CD4-positive, alpha-beta T cell treated with Interleukin-15 for 4 hours (primary cell): ENCODE measurements at places on chromosomes 5 and 9.

DNA sequence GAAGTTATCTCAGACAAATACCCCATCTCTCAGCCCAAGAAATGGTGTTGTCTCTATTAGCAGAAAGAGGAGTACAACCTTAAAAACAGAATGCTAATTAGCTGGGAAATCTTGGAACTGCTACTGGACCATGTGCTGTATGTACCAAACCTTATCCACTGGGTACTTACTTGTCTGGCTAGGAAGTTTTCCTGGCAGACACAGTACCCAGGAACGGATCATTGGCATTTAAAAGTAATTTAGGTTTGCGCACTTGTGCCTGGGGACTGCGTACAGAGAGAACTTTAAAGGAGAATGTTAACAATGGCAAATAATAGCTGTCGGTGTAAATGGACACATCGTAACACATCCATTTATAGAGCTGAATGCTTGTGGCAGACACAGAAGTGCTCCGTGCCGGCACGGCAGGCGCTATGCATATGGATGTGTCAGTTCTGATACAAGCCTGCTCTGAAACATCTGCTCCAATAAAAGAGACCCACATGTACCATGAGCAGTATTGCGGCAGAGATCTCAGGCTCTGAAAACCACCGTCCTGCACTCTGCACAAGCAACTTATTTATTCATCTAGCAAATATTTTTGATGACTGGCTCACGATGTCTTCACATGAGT lies 290.6 kb upstream of the PANK3 start:
- DNase-seq: no peak

DNA sequence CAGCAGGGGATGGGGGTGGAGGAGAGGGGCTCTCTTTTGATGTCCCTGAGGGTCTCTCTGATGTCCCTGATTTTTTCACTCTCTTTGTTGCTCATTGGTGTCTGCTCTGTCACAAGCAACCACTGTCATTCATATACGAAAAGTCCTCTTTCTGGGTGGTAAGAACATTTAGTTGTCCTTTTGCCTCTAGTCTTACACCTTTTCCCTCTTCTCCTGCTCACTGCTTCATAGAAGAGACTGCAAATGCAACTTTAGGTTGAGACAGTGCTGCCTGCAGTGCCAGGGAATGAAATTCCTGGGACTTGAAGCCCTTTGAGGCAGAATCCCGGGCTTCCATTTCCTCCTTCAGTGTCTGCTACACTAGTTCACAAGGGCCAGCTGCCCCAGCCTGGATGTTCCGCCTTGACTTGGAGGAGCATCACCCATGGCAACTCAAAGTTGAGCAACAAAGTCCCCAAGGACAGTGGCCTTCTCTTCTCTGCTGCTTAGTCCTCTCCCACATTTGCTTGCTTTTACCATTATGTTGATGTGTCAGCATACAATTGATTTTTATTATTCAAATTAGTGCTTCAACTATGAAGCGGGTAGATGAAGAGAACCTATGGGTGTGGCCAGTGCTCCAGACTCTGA lies 94.7 kb upstream of the RUSC2 start:
- no peak for DNase-seq

DNA sequence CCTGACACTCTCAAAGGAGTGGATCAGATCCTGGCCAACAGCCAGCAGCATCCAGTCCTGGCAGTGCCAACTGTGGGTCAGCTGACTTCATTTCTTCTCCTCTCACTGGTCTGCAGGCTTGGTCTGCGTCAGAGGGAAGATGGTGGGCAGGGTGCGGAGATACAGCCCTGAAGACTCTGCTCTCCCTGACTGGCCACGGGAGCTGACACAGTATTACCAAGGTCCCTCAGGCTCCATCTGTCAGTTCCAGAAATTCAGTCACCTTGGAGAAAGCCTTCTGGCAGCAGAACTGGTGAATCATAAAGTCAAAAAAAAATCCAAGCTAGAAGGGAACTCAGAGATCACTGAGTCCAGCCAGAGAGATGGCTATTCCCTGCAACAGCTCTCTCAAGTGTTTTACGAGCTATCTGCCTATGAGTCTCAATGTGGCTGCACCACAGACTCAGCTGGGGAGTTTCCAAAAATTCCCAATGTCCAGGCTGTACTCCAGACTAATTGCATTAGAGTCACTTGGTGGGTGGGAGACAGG lies 27.9 kb downstream of the C1QTNF2 start:
- no peak for DNase-seq

DNA sequence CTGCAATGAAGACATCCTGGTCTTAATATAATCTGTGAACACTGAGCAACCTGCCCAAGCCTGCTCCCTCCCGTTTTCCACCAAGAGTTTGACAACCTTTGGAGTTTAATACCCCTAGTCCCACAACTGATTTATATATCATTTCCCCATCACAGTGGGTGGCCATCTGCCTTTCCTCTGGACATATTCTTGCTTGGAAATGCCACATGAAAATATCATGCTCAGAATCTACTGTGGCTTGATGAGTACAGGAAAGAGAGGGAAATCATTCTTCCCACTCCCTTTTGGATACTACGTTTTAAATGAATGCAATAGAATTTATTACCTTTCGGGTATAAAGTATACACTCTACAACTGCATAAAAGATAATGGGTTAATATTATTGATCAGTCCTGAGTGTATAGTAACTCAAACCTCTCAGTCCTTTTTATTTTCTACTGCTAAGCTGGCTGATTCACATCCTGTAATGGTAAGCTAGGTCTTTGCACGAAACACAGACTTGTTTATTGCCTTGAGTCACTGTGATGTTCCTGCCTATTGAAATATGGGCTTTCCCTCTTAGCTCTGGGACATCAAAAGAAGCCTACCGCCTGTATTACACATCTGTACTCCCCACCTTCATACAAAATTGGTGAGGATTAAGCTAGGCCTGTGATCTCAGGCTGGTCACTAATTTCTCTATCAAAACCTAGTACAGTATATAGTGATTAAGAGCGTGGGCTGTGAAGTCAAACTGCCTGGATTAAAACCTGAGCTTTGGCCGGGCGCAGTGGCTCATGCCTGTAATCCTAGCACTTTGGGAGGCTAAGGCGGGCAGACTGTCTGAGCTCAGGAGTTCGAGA lies 67.6 kb upstream of the NR5A1 start:
- DNase-seq: no peak

- no peak for DNase-seq
These were observed 54.0 kb upstream of the STXBP1 start for GRCh38 chr9:127557998-127558546.

DNA sequence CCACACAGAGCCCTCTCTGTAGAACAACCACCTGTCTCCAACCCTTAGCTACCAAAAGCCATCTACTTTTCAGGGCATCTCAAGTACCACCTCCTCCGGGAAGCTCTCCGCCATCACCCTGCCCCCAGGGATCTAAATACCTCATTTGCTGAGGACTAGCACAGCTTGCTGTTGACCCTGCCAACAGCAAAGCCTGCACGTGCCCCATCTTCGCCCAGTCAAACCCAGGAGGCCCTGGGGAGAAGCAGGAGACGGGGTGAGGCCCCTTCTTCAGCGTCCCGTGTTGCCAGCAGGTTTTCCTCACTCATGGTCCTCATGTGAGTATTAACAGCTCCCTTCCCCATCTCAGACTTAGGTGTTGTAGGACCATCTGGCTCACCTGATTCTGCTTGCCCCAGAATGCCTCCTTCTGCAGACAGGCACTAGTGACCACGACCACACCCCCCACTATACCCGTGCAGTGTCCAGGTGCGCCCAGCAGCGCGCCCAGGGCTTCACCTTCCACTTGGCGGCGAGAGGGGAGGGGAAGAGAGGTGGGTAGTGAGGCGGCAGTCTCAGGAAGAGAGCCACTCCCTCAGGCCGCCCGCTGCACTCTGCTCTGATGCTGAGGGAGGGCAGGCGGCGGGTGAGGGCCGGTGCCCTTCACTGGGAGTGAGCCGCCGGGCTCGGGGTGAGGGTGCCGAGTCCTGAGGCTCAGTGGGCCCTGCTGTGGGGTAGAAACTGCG lies 11.1 kb downstream of the VAV2 start:
- no peak for DNase-seq

DNA sequence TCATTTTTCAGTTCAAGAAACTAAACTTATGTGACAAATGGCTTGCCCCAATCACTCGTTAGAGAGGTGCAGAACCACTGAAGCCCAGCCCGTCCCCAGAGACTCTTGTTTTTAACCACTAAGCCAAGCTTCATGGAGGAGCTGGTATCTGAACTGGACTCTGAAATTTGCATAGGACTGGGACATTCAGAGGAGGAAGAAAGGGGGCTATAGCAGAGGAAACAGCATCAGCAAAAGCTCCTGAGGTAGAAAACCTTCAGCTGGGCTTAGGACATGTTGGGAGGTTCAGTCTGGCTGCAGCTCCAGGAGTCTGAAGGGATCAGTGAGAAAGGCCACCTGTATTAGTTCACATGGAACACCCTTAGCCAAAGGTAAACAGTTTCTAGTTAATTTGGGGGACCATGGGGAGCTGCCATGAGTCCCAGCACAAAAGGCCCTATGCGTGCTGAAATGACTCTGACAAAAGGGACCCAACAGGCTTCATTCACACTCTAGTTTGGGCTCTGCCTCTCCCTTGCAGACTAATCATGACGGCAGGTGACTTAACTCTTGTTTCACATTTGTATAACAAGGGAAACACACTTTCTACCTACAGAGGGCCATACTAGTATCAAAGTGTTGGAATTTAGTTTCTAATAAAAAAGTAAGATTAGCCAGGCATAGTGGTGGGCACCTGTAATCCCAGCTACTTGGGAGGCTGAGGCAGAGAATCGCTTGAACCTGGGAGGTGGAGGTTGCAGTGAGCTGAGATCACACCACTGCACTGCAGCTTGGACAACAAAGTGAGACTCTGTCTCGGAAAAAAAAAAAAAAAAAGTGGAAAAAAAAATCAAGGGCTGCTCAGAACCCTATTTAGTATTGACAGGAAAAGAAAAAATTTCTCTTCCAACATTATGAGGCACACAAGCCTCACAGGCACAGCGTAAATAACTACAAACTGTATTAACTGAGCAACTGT lies 10.2 kb downstream of the FBXO10 start:
- no peak for DNase-seq

GRCh38 chr9:19030899-19031298 lies 2.1 kb downstream of the SAXO1 start:
- DNase-seq: no peak

- no peak for DNase-seq
These were observed 110.6 kb upstream of the BOD1 start for GRCh38 chr5:173726846-173727557.

DNA sequence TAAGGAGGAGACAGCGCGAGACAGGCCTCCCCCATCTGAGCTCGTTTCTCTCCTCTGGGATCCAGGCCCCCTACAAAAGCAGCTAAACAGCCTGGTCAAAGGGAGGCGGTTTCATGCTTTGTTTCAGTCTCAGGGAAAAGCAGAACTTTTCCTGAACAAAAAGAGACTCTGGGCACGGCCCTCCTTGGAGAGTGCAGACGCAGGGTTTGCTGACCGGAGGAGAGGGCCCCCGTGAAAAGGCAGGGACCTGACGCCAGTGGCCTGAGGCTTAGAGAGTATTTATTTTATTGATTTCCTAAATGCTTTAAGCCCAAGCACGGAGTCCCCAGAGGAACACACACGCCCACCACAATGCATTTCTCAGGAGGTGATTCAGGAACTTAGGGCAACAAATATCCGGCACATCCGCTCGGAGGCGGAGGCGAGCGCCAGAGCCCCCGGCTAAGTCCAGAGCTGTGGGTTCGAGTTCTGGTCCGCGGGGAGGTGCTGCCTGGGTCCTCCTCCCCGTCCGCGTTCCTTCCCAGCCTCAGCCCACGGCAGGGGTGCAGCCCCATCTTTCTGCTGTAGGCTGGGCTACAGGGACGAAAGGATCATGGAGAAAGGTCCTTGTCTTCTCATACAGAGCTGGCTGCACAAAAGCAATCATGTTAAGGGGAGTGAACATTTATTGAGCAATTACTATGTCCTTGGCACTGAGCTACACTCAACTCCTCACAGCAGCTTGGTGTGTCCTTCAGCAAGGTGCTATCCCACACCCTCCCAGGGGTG lies 40.0 kb downstream of the PTGES start:
- no peak for DNase-seq

DNA sequence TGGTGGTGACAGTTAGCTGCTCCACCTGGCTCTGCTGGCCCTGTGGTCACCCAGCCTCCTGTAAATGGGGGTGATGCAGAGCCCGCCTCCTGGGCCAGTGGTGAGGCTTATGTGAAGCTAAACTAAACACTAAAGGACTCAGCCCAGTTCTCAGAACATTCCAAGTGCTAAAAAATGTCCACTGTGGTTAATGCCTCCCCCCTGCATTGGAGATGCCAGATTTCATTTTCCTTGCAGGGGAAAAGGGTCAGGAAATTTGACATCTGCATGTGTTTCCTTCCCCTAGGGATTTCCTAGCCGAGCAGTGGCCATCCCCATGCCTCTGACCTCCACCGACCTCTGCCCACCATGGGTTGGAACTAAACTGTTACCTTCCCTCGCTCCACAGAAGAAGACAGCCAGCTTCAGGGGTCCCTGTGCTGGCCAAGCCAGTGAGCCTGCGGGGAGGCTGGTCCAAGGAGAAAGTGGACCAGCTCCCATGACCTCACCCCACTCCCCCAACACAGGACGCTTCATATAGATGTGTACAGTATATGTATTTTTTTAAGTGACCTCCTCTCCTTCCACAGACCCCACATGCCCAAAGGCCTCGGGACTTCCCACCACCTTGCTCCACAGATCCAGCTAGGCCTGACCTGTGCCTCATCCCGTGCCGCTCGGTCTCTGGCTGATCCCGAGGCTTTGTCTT lies 13.0 kb downstream of the CD74 start:
- no peak for DNase-seq

GRCh38 chr9:79639354-79639753 lies 67.6 kb downstream of the TLE4 start:
- DNase-seq: no peak

- DNase-seq: no peak
These were observed 20.4 kb downstream of the FNIP1 start for GRCh38 chr5:131776450-131776849.

GRCh38 chr5:61401726-61402125 lies 69.7 kb downstream of the ZSWIM6 start:
- DNase-seq: no peak

DNA sequence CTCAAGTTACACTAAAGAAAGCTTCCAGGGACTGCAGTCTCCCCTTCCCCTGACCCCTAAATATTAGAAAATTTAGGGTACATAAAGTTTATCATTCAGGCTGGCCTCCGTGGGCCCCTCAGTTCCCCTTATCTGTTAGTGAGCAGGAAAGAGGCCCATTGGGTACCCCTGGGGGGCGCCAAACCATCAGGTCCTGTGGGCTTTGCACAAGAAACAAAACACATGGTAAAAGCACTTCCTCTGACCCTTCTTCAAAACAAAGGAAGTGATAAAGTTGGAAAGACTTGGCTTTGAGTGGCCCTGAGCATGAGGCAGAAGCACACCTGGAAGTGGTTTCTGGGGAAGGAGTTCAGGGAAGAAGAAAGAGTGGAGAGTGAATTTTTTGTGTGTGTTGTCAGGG lies 213.0 kb downstream of the SMARCA2 start:
- DNase-seq: no peak

- no peak for DNase-seq
These were observed 2.6 kb downstream of the INVS start for GRCh38 chr9:100101608-100102007.

DNA sequence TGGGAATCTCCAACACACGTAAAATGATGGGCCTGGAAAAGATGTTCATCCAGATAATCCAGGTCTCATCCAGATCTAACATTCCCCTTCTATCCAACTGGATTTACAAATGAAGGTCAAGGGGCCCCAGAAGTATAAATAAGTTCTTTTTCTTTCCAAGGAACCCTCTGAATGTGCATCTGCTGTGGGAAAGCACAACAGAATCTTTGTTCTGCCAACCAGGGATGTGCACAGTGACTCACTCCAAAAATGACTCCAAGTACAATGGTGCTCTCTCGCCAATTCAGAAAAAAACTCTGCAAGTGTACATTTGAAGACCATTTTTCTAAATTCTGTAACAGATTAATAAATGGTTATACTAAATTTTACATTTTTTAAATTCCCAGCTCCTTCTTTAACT lies 12.4 kb downstream of the RAPGEF6 start:
- no peak for DNase-seq
